ENCODE measurements at places on chromosomes 16 and 17.

- DNase-seq = peak; percentile 74
These were observed 199.0 kb downstream of the MSI2 start for GRCh38 chr17:57455063-57455914.

- no peak for DNase-seq
These were observed 192.8 kb downstream of the C16orf78 start for GRCh38 chr16:49566432-49566831.

- no peak for DNase-seq
These were observed 242.4 kb downstream of the ZFHX3 start for GRCh38 chr16:72805486-72805885.

- no peak for DNase-seq
These were observed 24.8 kb downstream of the PDIA2 start for GRCh38 chr16:307691-308312.

GRCh38 chr17:17182598-17183136 lies 23.5 kb downstream of the PLD6 start:
- no peak for DNase-seq

DNA sequence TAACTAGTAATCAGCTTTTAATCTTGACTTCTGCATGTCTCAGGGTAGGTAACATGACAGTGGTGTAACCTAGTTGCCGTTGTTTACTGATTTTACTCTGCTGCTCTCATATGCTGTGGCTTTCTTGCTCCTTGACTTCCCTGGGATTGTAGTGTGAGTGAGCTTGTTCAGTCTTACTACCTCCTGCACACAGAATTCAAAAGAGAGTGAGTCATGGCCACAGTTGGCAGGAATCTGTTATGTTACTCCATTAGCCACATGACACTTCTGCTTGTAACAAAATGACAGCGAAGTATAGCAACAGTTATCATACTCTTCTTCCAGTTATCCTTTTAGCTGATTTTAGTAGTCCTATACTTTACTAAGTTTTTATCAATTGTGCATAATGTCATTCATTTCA lies 18.8 kb downstream of the TNRC6A start:
- peak; percentile 29 for DNase-seq

- no peak for DNase-seq
These were observed 108.7 kb downstream of the TRIM37 start for GRCh38 chr17:58997756-58998553.
